ENCODE measurements at places on chromosomes 2 and 18. TPM values are rescaled to one million over a fixed set of nuclear protein-coding genes. Genes with fewer than 3 reads are reported as not detected.

TEKT4 gene
- total RNA-seq = not detected

CXCR1 gene
- not detected for total RNA-seq

SERPINB13 gene
- 48.0 TPM for total RNA-seq

IGFBP5 gene
- 0.51 TPM for total RNA-seq

IL18RAP gene
- total RNA-seq = not detected

FOXD4L1 gene
- total RNA-seq = 0.13 TPM

LGALSL gene
- total RNA-seq = 14.0 TPM

ERMN gene
- not detected for total RNA-seq
